ENCODE measurements at places on chromosomes 6 and 20.
A peak's percentile ranks its signal among the peaks of the same experiment; 100 is the strongest.

- DNase-seq = no peak
Measured at GRCh38 chr6:85077098-85077497, 312.7 kb upstream of the TBX18 start.

DNA sequence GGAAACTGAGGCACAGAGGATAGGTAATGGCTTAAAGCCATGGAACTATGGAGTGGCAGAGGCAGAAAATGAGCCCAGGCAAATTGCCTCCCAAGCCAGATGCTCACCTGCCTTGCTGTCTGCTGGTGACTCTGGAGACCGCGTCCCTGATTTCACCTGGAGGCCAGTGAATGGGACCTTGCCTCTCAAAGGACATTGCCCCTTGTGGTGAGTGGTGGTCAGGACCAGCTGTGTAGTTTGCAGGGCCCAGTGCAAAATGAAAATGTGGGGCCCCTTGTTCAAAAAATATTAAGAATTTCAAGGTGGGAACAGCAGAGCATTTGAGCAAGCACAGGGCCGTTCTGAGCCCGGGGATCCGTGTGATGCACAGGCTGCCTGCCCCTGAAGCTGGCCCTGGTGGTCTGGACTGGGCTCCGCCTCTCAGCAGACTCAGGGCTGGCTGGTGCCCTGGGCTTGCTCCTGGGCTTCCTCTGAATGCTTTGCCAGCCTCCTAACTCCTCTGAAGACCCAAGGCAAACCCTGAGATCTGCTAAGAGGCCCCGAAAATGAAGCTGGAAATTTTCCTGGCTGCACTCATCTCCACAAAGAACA is 19.8 kb upstream of the KCNG1 start:
- no peak for DNase-seq

- no peak for DNase-seq
Measured at GRCh38 chr20:33158637-33159385, 9.1 kb upstream of the BPIFA2 start.

- DNase-seq = no peak
Measured at GRCh38 chr6:114445846-114446245, 103.0 kb upstream of the HS3ST5 start.

- no peak for DNase-seq
Measured at GRCh38 chr6:7500752-7501282, 40.7 kb upstream of the DSP start.

GRCh38 chr6:35038076-35038475 is 103.1 kb downstream of the TCP11 start:
- no peak for DNase-seq

- no peak for DNase-seq
Measured at GRCh38 chr6:169950558-169950957, 199.1 kb downstream of the ERMARD start.

DNA sequence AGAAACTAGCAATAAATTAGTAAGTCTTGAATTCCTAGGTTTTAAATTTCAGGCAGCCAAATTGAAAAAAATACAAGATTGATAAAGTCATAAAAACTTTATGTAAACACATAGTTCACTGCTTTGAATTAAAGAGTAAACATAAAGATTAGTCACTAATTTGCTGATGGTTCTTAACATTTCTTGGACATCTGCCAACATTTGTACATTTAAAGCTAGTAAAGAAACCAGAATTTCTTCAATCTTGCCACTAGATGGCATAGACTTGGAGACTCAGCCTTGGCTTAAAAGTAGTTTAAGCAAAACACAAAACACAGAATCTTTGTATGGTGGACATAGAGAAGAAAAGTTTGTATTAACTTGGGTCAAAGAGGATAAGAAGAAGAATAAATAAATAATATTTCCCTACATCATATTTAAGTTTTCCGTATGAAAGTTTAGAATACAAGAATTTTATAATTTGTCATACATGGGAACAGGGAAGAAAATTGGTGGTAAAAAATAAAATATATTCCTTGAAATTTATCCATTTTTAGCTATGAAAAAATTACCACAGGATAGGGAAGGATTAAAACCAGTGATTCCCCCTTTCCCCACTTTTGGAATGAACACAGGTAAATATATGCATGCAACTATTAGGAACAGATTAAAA is 41.7 kb upstream of the FAM135A start:
- no peak for DNase-seq

DNA sequence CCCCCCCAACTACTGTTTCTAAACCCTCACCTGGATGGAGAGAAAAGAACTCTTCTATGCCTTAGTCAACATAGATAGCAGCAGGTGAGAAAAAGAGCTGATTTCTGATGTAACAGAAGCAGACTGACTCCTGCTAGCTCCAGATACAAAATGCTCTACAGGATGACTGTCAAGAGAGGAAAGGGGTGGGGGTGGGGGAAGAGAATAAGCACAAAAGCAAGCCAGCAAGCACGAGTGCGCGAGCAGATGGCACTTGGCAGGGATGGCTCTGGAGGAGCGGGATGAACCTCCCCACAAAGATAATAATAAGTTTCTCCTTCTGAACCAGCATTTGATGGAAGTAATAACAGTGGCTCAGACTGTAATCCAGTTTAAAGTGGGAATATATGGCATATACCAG is 45.6 kb upstream of the SPDEF start:
- no peak for DNase-seq

DNA sequence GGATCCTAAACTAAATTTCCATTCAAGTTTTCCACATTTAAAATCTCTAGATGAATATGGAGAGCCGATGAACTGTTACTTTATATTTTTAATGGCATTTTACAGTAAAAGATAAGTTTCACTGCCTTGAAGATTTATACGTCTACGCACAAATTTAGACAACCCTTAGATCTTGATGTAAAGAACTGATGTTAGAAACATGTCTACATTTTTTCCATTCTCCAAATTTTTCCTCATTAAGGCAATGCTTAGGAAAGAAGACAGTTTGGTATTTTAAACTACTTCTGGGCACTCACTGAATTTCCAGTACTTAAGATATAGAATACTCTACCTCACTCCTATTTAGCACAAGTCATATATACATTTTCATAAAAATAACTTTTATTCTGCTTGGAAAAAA is 45.4 kb downstream of the ME1 start:
- no peak for DNase-seq

- no peak for DNase-seq
Measured at GRCh38 chr6:21107796-21108195, 485.8 kb upstream of the SOX4 start.

GRCh38 chr6:165721356-165721755 is 58.3 kb upstream of the PDE10A start:
- no peak for DNase-seq

- DNase-seq = peak; percentile 4
Measured at GRCh38 chr6:87756858-87757257, 54.8 kb upstream of the AKIRIN2 start.

DNA sequence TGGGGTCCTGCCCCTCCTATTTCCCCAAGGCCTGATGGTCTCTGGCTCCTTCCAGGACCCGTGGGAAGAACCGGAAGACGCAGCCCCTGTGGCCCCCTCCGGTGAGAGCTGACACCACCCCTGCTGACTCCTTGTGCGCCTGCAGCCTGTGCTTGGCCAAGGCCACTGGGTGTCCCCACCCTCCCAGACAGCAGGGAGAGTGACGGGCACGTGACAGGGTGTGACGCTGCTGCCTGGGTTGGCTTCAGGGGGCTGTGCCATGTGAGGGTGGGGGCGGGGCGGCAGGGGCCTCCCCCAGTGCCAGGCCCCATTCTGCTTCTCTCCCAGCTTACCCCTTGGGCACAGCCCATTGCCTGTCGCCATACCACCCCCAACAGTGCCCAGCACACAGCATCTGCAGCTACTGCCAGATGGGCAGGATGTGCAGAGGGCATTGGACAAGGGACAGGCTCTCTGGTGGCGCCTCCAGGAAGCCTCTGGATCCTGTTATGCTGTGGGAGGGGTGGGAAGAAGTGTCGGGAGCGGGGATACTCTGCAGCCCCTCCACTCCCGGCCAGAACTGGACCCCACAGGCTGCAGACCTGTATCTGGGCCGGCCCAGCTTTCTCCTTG is 2.9 kb downstream of the BIRC7 start:
- no peak for DNase-seq

- DNase-seq = no peak
Measured at GRCh38 chr20:4267242-4267641, 251.9 kb upstream of the RNF24 start.

- DNase-seq = no peak
Measured at GRCh38 chr6:152893187-152893586, 89.7 kb downstream of the FBXO5 start.

DNA sequence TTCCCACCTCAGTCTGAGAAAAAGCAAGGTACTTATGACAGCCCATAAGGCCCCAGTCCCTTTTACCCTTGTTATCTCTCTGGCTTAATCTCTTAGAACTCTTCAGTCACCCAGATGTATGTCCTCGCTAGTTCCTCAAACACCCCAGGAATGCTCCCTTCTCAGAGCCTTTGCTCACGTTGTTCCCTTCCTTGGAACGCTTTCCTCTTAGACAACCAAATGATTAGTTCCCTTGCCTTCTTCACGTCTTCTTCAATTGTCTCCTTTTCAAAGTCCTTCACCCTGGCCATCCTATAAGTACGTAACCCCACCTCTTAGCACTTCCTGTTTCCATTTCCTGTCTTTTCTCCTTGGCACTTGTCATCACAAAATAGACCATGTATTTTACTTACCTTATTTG is 1.1 kb upstream of the APOBEC2 start:
- DNase-seq = no peak

GRCh38 chr6:163670336-163670735 is 255.8 kb downstream of the QKI start:
- DNase-seq = no peak

DNA sequence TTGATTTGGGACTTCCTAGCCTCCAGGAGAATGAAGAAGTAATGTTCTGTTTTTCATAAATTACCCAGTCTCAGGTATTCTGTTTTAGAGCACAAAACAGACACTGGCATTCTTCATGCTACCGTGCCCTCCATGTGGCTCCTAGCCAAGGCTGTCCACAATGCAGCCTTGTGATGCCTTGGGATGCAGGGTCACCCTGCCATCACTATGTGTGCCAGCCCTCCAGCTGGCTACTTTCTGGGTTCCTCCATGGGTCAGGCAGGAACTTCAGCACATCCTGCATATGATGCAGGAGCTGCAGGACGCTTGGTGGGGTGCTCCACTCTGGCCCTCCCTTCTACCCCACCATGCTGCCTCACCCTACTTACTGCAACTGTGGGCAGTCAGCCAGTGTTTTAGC is 38.0 kb upstream of the FAM50B start:
- DNase-seq = no peak

DNA sequence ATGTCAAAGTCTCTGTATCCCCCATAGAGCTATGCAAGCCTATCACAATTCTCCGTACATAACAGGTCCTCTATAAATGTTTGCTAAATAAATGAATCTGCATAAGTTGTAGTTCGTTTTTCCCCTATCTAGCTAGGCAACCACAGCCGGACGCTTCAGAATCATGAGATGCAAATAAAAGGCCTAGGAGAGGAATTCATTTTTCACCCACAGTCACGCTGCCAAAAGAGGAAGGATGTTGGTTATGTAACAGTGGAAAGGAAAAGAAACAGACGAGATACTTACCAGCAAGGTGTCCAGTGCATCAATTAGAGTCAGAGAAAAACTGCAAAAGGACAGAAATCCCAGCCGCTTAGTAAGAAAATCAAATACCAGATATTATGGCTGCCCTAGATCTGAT is 2.4 kb downstream of the EDEM2 start:
- DNase-seq = no peak

DNA sequence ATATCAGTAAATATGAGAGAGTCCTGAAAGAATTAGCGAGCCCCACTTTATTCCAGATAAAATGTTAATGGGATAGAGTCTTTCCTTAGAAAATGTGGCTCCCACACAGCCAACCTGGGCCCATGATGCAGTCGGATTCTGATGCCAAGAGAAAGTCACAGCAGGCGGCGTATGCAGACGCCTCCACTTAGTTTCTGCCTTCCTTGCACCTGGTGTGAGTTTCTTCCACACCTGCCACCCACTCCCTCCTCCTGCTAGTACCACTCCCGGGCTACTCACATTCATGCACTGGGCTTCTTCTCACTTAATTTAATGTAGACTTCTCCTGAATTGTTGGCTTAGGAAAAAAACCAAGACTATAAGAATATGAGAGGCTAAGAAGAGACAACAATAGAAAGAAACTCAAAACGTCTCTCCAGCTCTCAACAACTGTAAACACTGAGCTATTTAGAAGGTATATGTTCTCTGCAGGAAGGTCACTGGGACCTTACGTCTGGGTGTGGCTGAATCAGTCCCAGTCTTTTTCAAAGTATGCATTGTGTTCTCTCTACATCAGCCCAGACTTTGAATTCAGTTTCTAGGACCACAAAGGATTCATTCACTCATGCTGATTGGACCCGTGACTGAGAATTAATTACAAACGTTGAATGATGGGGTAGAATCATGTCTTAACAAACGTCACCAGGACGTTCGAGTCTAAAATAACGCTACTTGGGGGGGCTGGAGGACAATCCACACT is 70.4 kb downstream of the GCNT2 start:
- DNase-seq = no peak

- DNase-seq = no peak
Measured at GRCh38 chr6:165308926-165309731, at the start of gene C6orf118. C6orf118 (minus strand) TSS chr6:165309605; CDS start chr6:165309586, 19 bp downstream.

DNA sequence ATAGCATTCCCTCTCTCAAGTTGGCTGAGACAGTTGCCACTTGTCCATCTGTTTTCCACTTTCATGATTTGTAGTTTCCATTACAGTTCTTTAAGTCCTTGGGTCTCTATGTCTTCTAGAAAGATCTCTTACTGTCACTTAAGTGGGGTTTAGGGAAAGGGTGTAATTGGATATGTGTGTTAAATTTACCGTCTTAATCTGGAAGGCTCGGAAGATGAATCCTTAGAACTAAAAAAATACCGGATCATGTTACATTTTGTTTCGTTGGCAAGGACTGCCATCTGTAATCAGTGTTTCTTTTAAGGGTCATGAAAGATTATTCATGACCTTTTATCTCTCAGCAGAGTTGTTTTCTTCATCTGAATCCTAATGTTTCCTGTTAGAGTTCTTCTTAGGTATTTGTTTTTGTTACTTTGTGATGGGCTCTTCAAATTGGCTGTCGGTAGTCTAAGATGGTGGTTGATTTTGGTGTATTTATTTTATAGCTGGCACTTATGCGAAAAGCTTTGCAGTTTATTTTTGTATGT is 21.8 kb upstream of the BTBD3 start:
- no peak for DNase-seq

- DNase-seq = no peak
Measured at GRCh38 chr20:41304002-41304401, 13.5 kb downstream of the ZHX3 start.

DNA sequence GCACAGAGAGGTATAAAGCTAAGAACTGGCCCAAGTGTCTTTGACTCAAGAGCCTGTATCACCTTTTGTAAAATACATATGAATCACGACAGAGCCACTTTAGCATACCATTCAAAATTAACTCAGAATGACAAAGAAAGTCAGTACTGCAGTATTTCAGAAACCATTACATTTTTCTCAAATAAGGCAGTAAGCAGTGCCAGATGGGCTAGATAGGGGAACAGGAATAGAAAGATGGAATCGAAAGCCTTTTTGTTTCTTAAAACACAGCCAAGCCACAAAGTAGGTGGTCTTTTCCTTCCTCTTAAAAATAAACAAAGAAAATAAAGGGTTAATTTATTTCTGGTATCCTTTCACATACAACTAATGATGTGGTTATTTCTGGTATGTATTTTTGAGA is 10.3 kb downstream of the CLDN20 start:
- DNase-seq = no peak

- no peak for DNase-seq
Measured at GRCh38 chr6:117536317-117536716, 53.8 kb downstream of the DCBLD1 start.

- DNase-seq = no peak
Measured at GRCh38 chr6:170294298-170294730, 3.4 kb upstream of the DLL1 start.
